ENCODE measurements at places on chromosomes 3 and 15.
A peak's percentile ranks its signal among the peaks of the same experiment; 100 is the strongest.

GRCh38 chr3:46695177-46695961 lies 1.9 kb upstream of the ALS2CL start:
- peak; percentile 40 for DNase-seq

DNA sequence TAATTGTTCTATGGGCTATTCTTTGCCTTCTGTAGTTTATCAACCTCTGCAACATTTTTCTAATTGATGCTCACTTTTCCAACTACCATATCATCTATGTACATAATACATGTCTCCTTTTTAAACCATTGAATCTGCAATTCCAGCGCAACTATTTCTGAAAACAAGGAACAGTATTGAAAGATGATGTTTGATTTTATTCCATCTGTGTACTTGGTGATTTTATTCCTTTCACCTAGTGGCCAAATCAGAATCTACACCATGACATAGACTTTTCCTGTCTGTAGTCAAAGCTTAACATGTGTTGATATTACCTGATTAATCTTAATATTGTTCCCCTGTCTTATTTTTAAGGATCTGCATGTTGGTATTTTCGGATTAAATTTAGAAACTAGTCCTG lies 13.0 kb downstream of the NKTR start:
- DNase-seq = no peak

DNA sequence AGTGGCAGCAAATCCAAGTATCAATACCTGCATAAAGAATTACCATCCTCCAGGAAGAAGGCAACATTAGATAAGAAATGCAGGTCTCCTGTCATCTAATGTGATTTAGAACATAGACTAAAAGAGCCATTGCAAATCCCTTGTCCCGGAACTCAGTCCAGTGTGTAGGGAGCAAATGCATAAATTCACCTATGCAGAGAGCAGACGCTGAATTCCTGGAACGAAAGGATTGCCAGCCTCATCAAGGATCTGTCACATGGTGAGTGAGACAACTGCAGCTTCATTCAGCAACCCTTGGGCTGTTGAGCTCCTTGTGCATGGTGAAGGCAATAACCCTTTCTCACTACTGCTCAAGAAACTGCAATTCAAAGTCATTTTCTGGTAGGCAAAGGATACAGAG lies 696.8 kb upstream of the CFAP20DC start:
- DNase-seq = no peak

DNA sequence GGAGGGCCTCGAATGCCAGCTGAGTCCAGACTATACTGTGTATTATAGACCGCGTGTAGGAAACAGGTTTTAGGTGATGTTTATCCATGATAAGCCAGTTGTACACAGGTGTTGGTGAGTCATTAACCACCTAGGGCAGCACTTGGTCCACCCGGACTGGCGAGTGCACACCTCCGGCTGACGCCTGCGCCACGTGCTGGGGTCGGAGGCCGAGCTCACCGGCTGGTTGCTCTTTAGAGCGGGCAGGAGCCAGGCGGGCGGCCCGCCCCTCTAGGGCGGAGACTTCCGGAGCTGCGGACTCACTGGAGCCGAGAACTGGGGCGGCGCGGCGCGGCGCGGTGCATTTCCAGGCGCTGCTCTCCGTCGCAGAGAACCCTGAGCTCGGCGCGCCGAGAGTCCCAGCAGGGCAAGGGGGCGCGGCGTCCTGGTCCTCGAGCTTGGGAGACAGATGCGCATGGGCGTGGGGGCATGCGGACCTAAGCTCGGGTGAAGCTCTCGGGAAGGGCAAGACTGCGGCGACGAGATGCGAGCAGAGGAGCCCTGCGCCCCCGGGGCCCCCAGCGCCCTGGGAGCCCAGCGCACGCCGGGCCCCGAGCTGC lies at the start of gene ESYT3:
Gene ESYT3, plus strand, starts transcription at position 341 of the 599 bp plus-strand sequence. Its CDS starts 183 bp downstream, at position 524.
- no peak for DNase-seq

DNA sequence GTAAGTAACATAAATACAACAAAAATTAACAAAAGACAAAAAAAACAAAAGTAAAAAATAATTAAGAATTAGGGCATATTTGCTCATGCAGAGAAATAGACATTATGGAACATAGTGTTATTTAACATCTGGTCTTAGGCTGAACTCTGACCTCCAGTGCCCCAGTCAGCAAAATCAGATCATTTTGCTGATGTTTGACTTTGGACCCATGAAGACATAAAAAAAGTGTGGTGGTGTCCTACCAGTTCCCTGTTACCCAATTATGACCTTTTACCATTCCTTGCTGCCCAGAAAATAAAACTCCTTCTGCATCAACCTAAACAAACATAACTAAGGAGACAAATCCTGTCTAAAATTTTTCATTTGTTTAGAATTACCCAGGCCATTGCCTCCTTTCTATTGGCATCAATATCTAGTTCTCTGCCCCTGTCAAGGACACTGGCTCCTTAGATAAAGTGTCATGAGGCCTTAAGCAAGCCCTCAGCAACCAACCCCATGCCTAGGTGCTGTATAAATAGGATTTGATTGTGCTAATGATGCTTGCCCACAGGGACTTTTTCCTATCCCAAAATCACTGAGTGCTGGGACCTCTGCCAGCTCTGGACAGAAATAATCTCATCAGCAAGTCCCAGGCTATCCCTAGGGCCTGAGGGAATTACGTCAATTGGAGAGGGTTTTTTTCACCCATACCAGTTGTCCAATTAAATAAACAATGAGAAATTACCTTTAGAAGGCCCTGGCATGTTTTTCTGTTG lies 334.5 kb upstream of the UMPS start:
- DNase-seq = no peak

- DNase-seq = no peak
Observed at GRCh38 chr3:125075738-125076137, 19.9 kb upstream of the HEG1 start.

DNA sequence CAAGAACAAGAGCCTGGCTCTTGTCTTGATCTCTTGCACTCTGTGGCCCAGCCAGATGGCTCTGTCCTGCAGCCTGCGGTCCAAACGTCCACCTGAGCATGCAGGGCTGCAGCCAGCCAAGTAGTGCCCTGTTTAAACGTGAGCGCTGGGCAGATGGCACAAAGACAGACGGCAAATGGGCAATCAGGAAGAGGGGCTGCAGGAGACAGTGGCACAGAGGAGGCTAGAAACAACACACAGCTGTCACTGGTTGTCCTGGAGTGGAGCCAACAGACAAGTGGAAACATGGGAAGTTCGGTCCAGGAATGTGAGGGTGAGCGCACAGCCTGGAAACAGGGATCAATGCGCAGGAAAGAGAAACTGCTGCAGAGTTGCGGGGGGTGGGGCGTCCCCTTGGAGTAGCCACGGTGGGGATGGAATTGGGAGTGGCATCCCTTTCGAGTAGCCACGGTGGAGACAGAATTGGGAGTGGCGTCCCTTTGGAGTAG lies 10.7 kb upstream of the ZXDC start:
- DNase-seq = no peak

DNA sequence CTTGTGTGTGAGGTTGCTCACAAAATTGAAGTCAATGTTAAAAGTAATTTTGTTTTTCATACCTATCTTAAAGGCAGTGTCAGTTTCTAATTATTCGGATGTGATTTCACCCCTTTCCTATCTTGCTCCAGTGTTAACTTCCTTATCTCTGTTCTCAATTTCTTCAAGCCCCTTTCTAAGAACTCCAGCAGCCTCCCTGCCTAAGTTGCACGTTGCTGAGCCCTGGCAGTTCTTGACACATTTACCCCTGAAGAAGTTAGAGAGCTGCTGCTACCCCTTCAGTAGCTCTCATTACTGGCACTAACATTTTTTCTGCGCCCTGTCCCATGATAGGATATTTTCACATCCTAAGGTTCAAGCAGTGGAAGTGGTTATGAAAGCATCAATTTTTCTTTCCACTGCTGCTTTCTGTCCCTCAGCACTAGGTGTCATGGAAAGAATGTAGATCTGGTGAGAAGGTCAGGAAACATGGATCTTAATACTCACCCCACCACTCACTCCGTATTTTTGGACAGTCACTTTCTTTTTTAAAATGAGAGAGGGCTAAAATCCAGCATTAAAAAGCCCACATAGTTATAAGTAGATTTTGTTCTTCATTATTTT lies 62.9 kb downstream of the OPA1 start:
- no peak for DNase-seq

DNA sequence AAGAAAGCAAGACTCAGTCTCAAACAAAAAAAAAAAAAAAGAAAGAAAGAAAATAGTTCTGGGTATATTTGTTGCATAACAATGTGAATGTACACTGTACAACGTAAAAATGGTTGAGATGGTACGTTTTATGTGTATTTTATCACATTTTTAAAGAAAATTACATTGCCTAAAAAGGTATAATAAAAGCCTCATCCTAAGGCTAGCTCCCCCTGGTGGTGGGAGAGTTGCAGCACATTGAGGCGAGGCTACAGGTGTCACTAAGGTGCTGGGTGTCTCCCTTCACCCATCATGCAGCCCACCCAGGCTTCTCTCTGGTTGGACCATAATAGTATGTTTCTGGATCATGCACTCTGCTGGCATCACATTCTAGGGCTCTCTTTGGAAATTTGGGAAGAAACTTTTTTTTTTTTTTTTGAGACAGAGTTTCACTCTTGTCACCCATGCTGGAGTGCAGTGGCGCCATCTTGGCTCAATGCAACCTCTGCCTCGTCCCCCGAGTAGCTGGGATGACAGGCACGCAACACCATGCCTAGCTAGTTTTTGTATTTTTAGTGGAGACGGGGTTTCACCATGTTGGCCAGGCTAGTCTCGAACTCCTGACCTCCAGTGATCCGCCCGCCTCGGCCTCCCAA lies 12.4 kb upstream of the RAB11A start:
- peak; percentile 67 for DNase-seq

DNA sequence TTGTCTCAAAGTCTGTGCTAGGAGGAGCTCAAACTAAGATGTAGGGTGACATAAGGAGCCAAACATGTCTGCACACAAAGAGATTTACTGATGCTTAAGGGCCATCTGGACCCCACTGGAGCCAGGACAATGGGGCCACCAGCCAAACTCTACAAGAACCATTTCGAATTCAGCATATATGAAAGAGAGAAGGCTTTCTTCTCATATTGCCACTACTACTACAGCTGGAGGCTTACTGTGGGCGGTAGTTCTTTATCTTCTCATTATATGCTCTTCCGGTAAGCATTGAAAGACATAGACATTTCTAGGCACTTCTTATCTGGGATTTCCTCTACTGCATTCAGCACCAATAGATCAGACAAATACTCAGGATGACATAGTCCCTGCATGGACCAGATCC lies 404.4 kb upstream of the PROK2 start:
- no peak for DNase-seq

- no peak for DNase-seq
Observed at GRCh38 chr15:63051156-63052066, 8.9 kb downstream of the TPM1 start.

GRCh38 chr3:1848935-1849334 lies 249.7 kb upstream of the CNTN4 start:
- no peak for DNase-seq

DNA sequence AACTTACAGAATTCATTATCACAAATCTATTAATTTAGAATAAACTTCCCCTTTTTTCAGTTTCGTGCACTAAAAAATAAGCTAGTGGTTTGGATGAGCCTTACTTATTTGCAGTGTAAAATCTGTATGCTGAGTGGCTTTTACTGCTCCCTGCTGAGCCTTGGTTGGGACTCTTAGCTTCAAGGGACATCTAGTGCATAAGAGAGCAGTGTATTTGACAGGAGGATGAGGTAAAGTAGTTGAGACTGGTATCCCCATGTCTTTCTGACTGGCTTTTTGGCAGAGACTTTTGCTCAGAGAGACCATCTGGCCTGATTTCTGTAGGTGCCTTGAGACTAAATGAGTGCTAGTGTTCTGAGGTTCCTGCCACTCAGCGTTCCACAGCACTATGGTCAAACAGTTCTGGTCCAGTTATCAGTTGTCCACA lies 11.8 kb downstream of the CAPN7 start:
- no peak for DNase-seq

GRCh38 chr3:102165367-102165766 lies 269.4 kb upstream of the ZPLD1 start:
- DNase-seq = no peak

DNA sequence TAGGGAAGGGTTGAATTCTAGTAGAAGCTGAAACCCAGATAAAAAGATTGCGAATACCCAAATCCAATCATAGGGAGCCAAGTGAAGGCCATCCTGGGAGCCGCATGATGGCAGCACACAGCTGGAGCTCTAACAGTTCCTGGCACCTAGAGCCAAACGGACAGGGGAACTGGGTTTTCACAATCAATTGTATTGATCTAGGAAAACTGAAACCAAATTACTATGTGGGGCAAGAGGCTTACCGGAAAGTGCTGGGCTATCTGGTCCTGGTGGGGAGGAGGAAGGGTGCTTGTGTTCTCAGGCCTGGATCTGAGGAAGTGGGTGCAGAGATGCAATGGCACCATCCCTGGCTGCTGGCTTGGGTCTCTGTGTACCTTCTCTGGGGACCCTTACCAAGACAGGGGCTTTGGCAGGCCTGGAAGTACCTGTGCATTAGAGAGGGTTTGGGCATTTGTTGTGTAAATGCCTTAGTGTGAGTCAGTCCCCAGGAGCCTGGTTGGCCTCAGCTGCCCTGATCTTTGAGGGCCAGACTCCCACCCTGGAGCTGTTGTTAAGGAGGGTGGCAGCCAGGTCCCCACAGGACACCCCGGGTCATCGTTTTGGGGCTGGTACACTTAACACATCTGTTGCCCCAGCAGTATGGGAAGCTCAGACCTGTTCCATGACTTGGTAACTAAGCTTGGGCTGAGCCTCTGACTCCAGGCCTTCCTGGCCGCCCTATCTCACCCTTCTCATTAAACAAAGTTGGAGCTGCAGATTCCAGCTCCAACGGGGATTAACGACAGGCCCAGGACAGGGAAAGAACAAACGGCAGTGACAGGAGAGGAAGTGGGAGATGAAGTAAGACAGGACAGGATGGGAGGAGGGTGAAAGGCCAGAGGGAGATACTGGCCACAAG lies 8.9 kb upstream of the FURIN start:
- no peak for DNase-seq

DNA sequence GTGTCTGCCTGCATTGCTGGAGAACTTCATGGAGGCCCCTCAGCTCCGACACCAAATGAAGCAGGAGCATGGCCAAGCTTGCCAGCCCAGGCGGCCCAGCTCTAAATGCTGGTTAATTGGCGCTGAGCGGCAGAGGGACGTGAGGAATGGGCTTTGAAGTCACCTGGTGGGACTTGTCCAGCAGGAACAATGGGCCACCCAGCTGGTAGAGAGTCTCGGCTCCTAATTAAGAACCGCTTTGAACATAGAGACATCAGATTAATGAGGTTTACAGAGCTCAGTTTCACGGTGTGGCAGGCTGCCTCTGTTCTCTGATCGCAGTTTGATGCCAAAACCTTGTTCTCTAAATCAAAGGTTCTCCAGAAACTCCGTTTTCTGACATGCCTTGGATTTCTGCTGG lies 77.5 kb upstream of the LINGO1 start:
- DNase-seq = no peak

- no peak for DNase-seq
Observed at GRCh38 chr15:32923176-32923575, 205.4 kb downstream of the GREM1 start.

DNA sequence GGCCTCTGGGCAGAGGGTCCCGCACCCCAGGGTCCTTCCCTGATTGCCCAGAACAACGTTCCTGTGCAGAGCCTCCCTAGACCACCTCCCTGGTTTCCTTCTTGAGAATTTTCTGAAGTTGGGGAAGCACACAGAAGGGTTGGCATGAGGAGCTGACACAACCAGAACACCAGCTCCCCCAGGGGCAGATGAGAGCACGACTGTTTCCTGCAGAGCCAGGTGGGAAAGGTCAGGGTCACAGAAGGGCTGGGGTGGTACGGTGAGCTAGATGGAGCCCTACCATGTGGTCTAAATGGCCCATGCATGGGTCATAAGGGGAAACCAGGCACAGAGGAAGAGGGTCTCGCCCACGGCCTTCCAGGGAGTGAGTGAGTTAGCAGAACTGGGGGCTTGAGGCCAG lies 10.4 kb downstream of the PPCDC start:
- no peak for DNase-seq
